Stimulated activated CD8-positive, alpha-beta memory T cell treated with anti-CD3 and anti-CD28 coated beads, Interleukin-7, amount 100 ng/mL, for 1 hour (primary cell): ENCODE measurements at places on chromosomes 5 and 9.

DNA sequence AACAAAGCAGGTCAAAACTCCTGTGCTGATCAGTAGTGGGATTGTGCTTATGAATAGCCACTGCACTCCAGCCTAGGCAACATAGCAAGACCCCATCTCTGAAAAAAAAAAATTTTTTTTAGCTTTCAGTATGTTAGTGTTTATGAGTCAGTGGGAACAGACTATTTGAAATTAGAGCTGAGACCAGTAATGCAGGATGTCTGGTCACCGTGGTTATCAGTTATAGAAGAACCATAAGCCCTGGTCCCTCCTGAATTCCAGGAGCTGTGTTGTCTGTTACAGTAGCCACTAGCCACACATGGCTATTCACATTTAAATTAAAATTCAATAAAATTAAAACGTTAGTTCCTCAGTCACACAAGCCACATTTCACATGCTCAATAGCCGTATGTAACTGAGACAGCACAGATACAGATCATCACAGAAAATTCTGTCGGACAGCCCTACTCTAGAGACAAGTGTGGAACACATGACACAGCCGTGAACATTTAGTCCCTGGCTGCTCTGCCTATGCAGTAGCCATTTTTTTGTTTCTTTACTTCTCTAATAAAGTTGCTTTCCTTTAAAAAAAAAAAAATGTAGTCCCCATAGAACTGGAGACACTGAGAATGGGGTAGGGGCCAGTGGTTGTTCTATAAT lies 96.1 kb upstream of the SAP30L start:
- no peak for DNase-seq

GRCh38 chr5:175692996-175693710 lies 35.3 kb downstream of the HRH2 start:
- no peak for DNase-seq

DNA sequence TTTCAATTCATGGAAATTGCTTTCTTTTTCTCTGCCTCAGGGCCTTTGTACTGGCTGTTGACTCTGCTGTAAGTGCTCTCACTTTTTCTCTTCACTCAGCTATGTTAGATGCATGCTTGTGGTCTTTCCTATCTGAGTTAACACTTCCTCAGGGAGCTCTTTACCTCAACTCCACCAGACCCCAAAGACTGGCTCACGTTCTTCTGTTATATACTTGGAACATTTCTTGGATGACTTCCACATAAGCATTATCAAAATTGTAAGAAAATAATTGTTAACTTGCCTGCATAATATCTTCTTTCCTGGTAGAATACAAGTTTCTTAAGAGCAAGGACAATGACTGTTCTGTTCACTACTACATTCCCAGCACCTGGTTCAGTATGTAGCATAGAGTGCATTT lies 455.9 kb downstream of the EBF1 start:
- DNase-seq = no peak

DNA sequence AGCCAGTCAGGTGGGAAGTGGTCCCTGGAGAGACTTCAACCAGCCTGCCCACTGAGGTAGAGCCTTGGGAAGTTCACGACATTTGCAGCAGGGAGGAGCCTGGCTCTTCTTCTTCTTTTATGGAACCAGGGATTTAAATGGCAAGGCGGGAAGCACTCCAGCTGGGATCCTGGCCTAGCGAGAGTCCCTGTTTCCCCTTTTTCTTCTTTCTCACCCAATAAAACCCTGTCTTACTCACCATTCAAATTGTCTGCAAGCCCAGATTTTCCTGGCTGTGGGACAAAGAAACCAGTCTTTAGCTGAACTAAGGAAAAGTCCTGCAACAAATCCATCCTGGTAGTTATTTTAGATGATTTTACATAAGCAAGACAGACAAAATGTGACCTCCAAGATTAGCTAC lies 503.7 kb downstream of the CDH10 start:
- DNase-seq = no peak

DNA sequence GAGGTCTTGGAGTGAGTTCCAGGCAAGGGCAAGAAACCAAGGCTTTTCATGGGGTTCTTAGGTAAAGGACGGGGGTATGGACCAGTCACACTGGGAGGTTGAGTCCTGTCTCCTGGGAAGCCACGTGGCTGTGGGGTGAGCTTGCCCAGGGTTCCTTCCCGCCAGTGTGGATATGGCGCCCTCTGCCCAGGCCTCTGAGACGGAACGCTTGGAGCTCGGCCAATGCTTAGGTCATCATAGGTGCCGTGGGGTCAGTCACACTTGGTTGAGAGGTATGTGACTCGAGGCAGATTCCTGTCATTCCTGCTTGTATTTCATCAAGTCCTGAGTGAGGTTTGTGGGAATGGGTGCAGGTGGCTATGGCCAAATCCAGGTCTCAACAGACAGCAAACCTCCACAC lies 46.2 kb downstream of the TENT4A start:
- DNase-seq = no peak
